OCI-M1 (cell line): ENCODE measurements at places on chromosomes 1 and 21.

DNA sequence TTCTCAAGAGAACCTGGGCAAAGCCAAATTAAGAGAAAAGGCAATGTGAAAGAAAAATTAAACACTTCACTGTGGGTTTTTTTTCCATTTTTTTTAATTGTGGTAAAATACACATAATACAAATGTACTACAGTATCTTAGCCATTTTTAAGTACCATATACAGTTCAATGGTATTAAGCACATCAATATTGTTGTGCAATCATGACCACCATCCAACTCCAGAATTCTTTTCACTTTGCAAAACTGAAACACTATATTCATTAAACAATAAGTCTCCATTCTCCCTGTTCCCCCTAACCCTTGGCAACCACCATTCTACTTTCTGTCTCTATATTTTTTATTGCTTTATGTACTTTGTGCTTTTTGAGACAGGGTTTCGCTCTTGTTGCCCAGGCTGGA lies 17.8 kb upstream of the OTUD7B start:
- no peak for DNase-seq

DNA sequence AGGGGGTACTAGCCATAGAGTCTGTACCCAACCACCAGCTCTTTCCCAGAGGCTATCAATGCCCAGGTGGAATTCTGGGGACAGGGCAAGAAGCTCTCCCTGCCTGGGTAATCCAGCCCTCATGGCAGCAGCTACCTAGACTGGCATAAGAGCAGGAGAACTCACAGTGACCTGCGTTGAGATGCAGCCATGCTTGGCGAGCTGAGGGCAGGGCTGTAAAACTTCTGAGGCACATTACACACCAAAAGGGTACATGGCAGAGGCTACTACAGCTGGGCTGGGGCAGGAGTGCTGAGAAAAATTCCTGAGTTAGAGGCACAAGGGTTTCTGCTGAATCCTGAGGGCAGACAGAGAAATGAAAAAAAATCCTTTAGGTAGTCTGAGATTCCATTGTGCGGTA lies 927.9 kb upstream of the B3GALT2 start:
- DNase-seq = no peak

- DNase-seq = no peak
These were observed 1.4 kb downstream of the KTI12 start for GRCh38 chr1:52032124-52032784.

GRCh38 chr1:61083807-61084440 lies 1.6 kb downstream of the NFIA start:
- peak; percentile 49 for DNase-seq

DNA sequence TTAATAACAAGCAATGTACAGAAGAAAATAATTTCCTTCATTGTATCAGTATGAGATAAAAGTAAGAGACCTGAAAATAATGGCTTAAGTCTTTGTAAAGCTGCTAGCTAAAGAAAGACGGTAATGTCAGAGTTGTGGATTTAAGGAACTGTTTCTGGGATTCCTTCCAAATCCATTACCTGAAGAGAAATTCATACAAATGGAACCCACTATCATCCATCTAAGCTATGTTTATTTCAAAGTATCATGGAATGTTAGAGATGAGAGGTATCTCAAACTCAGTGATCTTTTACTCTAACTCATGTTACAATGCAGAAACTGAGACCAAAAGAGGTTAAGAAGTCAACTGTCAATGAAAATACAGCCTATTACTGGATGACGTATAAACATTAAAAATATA lies 197.7 kb downstream of the DENND1B start:
- DNase-seq = no peak

DNA sequence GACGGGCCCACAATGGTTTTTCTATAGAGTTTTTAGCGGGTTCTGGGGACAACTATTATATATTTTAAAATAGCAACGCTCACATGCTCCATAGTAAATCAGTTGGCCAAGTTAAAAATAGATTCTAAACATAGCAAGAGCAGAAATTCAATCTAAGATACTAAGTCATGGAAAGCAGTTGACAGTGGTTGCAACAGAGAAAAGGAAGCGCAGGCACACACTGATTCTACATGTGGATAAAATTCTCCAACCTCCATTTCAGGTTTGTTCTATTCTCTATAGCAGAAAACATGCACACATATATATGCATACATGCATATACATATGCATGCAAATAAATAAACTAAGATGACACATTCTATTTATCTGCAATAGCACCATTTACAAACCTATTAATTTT lies 89.6 kb upstream of the HNRNPU start:
- DNase-seq = no peak

GRCh38 chr1:33465316-33465715 lies 7.1 kb upstream of the ZSCAN20 start:
- DNase-seq = no peak
